ENCODE measurements at places on chromosomes 3 and 15. TPM values are rescaled to one million over a fixed set of nuclear protein-coding genes. Genes with fewer than 3 reads are reported as not detected.

Gene MUC20
- 0.83 TPM for polyA plus RNA-seq

Gene SAMMSON
- polyA plus RNA-seq, result not detected

Gene TPRG1
- polyA plus RNA-seq, result 0.05 TPM

Gene SLC12A8
- polyA plus RNA-seq, result not detected

Gene ZDHHC23
- 9.1 TPM for polyA plus RNA-seq

Gene POPDC2
- 4.0 TPM for polyA plus RNA-seq

Gene ADCY5
- polyA plus RNA-seq, result 0.09 TPM
